Sciatic nerve (tissue), 2 donors: ENCODE measurements at places on chromosomes 2 and 18.

GRCh38 chr2:46298522-46299353 is 1.5 kb downstream of the EPAS1 start:
- peak; percentile 81 for DNase-seq

GRCh38 chr2:118386641-118387302 is 298.5 kb downstream of the INSIG2 start:
- no peak for DNase-seq

DNA sequence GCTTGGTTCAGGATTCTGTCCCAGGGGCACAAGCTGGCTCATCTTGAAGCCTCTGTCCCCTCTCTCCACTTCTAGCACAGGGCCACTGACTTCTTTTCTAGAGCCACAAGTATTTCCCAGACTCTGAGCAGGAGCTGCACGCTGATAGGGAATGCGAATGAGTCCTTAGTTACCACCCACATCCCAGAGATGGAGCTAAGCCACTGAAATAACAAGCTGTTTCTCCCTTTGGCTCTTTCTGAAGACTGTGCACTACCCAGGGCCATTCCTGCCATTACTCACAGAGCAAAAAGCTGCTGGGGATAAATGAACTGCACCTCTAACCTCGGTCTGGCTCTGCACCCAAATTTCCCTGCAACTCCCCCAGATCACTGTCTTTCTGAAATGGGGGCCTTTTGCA is 70.6 kb downstream of the TSN start:
- DNase-seq: no peak

- no peak for DNase-seq
Measured at GRCh38 chr2:7681881-7682461, 764.8 kb downstream of the RNF144A start.

DNA sequence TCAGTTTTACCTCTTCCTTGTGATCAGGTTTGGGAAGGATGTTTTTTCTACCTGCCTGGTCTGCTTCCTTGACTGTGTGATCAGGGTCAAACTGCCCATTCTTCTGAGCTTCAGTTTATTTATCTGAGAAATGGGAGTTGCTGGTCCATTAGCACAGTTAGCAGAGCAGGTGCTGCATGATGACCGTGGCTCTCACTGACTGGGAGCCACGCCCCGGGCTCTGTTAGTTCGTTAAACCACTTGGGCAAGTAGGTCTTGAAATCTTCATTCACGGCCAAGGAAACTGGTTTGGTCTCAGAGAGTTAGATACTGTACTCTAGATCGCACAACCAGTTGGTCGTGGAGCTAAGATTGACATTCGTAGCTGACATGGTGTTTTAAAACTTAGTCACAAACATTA is 41.7 kb downstream of the INPP5D start:
- DNase-seq: no peak

- DNase-seq: no peak
Measured at GRCh38 chr2:103991591-103991990, 862.3 kb upstream of the POU3F3 start.

- peak; percentile 71 for DNase-seq
Measured at GRCh38 chr2:157875641-157876065, 477 bp downstream of the ACVR1 start.
